ENCODE measurements at places on chromosomes 4 and X. TPM values are rescaled to one million over a fixed set of nuclear protein-coding genes. Genes with fewer than 3 reads are reported as not detected.

GRCh38 chr4:7254736-7255487, 62.6 kb downstream of the SORCS2 start:
- no peak for DNase-seq

DNA sequence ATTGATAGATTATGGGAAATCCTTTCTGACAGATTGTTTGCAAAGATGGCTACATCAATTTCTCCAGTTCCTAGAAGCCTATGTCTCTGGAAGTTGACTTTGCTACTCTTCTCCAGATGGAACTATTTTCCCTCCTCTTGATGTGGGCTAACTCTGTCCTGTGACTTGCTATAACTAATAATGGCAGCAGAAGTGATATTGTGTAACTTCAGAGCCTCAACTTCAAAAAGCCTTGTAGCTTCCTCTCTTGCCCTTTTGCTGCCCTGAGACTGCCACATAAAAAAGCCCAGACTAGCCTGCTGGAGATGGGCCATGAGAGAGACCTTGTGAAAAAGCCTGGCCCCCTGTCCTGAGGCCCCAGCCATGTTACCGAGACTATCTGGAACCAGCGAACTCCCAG, 210.7 kb upstream of the SLC7A11 start:
- no peak for DNase-seq

Gene MCF2
- total RNA-seq, result 2.3 TPM

Gene ARMCX2
- 114 TPM for total RNA-seq

Gene MAOB
- total RNA-seq, result 1.00 TPM

Gene FGF16
- 0.74 TPM for total RNA-seq

DNA sequence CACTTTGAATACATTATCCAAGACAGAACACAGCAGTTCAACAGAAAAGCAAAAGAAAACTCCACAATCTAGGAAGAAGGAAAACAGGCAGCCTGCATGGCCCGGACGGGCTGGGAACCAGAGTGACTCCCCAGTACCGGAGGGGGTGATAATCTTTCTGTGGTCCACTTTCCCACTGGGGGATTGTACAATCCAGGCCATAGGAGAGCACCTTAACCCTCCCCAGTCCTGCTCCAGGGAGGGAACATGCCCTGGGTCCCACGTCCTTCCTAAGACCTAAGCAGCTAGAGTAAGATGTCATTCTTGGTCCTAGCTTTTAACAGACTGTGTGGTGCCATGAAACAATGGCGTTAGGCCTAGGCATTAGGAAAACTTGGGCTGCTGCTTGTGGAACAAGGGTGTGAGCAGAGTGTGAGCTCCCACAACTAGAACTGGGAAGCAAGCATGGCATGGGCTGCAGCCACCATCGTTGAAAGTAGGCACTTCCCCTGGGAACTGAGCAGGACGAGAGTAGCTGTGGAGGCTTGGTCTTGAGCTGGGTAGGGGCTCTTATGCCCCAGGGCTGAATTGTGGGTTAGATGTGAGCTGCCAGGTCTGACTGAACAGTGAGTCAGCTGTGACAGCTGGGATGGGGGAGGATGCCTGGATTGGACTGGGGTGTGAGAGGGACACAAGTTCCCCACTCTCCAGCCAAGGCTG, 42.4 kb downstream of the NAT8L start:
- no peak for DNase-seq

GRCh38 chr4:121156822-121157769, 7.0 kb downstream of the TNIP3 start:
- peak; percentile 61 for DNase-seq

DNA sequence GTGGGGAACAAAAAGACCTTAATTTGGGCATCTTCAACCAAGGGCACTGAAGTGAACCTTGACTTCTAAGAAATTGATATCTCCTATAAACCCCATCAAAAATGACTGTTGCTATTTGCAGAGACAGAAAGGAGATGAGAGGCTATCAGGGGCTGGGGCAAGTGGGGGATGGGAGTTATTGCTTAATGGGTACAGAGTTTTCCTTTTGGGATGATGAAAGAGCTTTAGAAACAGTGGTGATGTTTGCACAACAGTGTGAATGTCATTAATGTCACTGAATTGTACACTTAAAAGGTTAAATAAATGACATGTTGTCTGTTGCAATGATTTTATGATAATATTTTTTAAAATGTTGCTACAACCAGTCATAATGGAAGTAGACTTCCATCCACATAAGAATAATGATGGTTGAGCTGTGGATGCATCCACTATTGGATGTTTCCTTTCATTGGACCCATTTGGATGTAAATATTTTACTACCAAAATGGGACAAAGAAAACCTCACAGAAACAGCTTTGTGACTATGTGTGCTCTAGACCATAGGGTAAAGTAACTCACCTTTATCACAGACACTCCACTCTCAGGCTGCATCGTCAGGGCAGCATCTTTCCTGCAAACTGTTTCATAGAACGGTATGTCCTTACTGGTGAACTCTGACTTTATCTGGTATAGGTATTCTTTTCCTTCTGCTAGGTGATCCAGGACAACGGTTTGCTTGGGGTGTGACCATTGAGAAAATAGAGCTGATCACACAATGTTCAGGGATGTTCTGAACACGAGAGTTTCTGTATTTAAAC, 31.6 kb upstream of the FAM9A start:
- no peak for DNase-seq

Gene MAGEB2
- 0.35 TPM for total RNA-seq

DNA sequence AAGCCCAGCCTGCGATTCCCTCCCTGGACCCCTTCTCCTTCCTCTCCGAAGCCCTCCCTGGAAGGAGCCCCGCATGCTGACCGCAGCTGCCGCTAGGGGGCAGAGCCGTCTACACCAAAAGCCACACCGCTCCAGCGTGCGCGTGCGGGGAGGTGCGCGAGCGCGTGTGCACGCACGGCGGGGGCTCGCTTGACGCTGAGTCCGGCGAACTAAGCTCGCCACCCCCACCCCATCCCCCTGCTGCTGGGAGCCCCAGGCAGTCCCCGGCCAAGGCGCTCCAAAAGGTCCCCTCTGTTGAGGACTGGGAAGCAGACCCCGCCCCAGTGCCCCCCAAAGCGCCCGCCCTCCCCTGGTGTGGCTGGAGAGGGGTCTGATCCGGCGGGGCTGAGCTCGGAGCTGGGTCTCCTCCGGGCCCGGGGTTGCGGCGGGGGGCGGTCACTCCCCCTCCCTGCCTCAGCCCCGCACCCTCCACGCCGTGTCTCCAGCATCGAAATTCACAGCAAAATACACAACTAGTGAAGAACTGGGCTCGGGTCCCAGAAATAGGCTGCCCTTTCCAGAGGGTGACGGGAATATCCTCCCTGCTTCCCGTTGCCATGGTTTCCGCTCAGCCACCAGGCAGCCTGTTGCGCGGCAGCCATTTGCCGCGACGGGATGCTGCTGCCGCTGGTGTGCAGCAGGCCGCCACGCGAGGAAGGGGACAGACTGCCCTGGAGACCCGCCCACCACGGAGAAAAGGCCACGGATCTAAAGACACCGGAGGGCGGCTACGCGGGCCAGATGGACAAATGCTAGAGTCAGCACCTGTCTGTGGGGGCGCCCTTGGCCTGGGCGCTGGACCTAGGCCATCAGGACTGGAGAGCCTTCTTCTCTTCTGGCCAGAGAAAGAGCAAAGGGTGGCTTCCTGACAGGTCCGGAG, 11.2 kb upstream of the CCNQ start:
- peak; percentile 87 for DNase-seq

GRCh38 chr4:117893207-117893606, 141.1 kb upstream of the NDST3 start:
- no peak for DNase-seq

Gene ZXDA
- 4.4 TPM for total RNA-seq

Gene NR3C2
- total RNA-seq, result 0.22 TPM

GRCh38 chrX:41528784-41529183, 81.6 kb downstream of the NYX start:
- no peak for DNase-seq

Gene OTUD4
- 23.6 TPM for total RNA-seq

Gene SHROOM4
- 9.7 TPM for total RNA-seq

- no peak for DNase-seq
Measured at GRCh38 chr4:5866841-5867813, 25.8 kb downstream of the CRMP1 start.

- no peak for DNase-seq
Measured at GRCh38 chrX:12996934-12997435, 22.1 kb downstream of the TMSB4X start.

- peak; percentile 22 for DNase-seq
Measured at GRCh38 chr4:144562019-144562705, 83.8 kb upstream of the HHIP start.

GRCh38 chrX:9690046-9690445, 75.6 kb downstream of the GPR143 start:
- DNase-seq, result no peak

GRCh38 chr4:100895556-100896197, 377.9 kb upstream of the EMCN start:
- DNase-seq, result no peak

Gene KCNIP4
- not detected for total RNA-seq

- DNase-seq, result no peak
Measured at GRCh38 chrX:68936126-68936525, 107.3 kb downstream of the EFNB1 start.

Gene GABRQ
- total RNA-seq, result 3.8 TPM

GRCh38 chr4:15186806-15187205, 184.5 kb downstream of the CPEB2 start:
- no peak for DNase-seq

Data from H7 (cell line).